ENCODE measurements at places on chromosomes 16 and 17. TPM values are rescaled to one million over a fixed set of nuclear protein-coding genes. Genes with fewer than 3 reads are reported as not detected.

Gene CASKIN1
- total RNA-seq, result 0.10 TPM

Gene KCNH6
- total RNA-seq, result not detected

Gene RRAD
- not detected for total RNA-seq

Gene PERCC1
- not detected for total RNA-seq

Gene HBZ
- total RNA-seq, result not detected

Gene ZG16
- not detected for total RNA-seq

Gene DHX40
- 23.3 TPM for total RNA-seq

Gene CSH2
- total RNA-seq, result not detected

Gene SPHK1
- 12.6 TPM for total RNA-seq

Gene MPV17L
- total RNA-seq, result not detected

Gene SPNS3
- total RNA-seq, result not detected

Gene KRTAP4-3
- not detected for total RNA-seq

Gene C1QTNF8
- not detected for total RNA-seq

Gene SLFN14
- total RNA-seq, result not detected

Gene CORO1A
- total RNA-seq, result 0.83 TPM

Gene SMPD3
- total RNA-seq, result 0.25 TPM

All from MCF 10A (cell line).